ENCODE measurements at places on chromosomes 2 and 18.

DNA sequence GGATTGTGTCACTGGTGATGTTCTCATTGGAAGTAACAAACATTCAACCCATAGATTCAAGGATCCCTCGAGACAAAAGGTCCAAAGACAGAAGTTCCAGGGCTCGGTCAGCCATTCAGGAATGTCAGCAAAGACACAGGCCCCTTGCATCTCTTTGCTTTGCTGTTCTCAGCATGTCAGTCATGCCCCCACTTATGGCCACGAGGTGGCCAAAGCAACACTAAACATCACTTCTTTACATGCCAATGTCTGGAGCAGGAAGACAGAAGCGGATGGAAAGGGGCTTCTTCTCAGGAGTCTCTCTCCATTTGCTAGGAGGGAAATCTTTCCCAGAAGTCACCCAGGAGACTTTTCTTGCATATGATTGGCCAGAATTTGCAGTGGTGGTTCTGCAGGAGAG lies 191.6 kb upstream of the SP5 start:
- DNase-seq = no peak

DNA sequence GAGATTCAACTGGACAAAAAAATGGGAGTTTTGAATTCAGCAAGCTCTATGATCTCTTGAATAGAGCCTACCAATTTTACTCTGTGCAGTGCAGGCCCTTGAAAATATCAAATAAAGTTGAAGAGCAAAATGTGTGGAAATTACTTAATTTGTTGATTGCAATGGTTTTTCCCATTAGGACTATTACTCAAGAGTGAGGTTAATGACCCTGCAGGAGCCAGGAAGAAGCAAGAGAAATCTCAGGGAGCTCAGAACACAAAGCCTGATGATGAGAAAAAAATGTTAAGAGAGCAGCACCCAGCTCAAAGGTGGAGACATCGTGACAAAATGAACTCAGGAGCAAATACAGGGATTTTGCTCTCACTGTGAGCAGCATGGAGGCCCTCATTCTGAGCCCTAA lies 337.6 kb upstream of the TRIB2 start:
- DNase-seq = no peak

- no peak for DNase-seq
These were observed 6.5 kb downstream of the TEX261 start for GRCh38 chr2:70988151-70988550.

DNA sequence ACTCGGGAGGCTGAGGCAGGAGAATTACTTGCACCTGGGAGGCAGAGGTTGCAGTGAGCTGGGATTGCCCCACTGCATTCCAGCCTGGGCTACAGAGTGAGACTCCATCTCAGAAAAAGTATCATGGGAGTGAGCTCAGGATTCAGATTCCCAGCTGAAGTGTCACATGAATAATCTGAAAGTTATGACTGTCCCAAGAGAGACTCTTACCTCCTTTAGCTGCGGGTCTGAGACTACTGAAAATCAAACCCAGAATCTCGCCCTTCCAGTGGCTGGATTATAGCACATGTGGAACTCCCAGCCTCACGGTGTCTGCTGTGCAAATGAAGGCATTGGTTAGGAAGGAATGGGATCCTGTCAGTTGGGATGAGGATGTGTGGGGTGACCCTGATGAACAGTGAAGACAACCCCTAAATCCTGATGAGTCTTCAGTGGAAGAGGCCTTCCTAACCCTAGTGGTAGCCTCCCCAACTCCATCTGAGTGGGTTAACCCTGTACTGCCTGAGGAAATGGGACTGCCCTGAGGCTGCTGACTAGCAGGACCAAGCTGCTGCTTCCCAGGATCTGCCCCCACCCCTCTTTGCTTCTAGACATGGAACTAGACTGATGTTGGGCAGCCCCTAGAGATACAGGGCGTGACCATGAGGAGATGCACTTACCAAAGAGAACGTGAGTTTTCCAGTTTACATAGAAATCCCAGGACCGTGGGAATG lies 16.5 kb downstream of the BOK start:
- DNase-seq = no peak

GRCh38 chr2:133422931-133423351 lies 145.3 kb downstream of the NCKAP5 start:
- DNase-seq = no peak

GRCh38 chr2:109592905-109593304 lies 20.9 kb downstream of the SEPTIN10 start:
- DNase-seq = no peak

DNA sequence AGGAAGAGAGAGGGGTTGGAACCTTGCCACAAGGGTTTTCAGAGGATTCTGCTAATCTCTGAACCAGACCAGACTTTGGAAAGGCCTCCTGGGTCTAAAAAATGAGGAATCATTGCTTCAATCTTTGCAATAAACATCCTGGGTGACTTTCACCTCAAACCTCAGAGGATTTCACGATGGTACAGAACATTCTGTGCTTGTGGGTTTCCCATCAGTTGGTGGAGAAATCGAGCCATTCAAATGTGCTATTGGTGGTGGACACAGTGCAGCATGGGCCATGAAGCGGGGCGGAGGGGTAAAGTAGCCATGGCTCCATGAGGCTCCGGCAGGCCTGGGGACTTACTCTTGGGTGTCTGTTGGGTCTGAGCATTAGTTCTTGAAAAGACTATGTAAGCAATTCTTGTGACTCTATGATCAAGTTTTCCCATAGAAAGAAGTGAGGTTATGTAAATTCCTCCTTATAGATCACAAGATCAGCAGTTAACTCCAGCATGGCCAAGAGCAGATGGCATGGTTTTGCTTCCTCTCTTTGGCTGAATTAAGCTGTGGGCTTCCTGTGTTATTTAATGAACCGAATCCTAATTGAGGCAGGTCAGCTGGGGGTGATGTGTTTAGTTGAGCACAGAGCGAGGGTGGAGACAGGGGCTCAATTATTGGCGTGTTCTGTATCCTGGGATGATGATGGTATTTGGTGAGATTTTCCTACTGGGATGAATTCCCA lies 1.9 kb upstream of the IL1R2 start:
- DNase-seq = no peak

DNA sequence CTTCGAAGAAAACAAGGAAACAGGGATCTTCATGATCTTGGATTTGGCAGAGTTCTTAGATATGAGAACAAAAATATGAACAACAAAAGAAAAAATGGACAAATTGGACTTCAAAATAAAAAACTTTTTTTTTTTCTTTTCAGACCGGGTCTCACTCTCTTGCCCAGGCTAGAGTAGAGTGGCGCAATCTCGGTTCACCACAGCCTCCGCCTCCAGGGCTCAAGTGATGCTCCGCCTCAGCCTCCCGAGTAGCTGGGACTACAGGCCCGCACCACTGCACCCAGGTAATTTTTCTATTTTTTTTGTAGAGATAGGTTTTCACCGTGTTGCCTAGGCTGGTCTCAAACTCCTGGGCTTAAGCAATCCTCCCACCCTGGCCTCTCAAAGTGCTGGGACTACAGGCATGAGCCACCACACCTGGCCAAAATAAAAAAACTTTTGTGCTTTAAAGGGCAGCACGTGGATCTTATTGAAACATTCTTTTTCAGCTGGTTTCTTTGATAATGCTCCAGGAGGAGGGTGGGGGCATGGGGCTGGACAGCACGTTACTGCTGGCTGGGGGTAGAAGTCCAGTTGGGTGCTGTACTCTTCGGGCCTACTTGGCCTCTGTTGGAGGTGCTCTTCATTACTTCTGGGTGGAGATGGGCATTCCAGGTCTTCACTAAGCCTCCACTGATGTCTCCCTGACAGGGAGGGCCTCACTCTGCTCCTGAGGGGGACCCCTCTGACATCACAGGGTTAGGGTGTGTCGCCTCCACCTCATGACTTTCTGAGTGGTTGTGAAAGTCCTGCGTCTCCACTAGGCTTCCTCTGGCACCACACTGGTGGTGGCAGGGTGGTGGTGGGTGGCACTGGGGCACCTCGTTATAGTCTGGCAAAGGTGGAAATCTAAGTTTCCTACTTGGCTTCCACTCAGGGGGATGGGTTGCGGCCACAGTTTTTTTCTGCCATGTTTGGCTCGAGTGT lies 150.5 kb upstream of the XPO1 start:
- no peak for DNase-seq

DNA sequence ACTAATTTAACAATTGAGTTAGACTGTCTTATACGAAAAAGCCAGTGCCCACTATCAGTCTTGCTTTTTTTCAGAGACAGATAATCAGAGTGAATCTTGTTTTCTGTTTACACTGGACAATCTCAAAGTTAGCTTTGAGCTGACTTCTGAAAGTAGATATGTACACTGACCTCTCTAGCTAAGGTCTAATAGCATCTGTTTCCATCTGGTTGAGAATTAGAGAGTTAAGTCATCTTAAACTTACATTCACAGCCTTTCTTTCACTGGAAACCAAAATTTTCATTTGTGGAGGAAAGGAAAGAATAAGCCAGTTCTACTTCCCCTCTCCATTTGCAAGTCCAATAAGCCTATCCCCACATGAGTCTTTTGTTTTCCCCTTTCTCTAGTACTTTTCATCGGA lies 89.3 kb downstream of the VRK2 start:
- no peak for DNase-seq

- DNase-seq = no peak
These were observed 783.6 kb upstream of the ZEB2 start for GRCh38 chr2:145303536-145303935.

GRCh38 chr2:161063946-161064306 lies 96.3 kb upstream of the TANK start:
- no peak for DNase-seq
